Fibroblast of skin of right quadriceps (primary cell): ENCODE measurements at places on chromosomes 3 and 15.
A peak's percentile ranks its signal among the peaks of the same experiment; 100 is the strongest.

- DNase-seq, result peak; percentile 73
Measured at GRCh38 chr15:69830876-69831275, 266.8 kb downstream of the TLE3 start.

- peak; percentile 49 for DNase-seq
Measured at GRCh38 chr3:115792206-115792955, 169.1 kb downstream of the GAP43 start.

GRCh38 chr3:195073866-195074860 lies 196.8 kb downstream of the XXYLT1 start:
- no peak for DNase-seq

- no peak for DNase-seq
Measured at GRCh38 chr15:100596792-100597191, 5.2 kb downstream of the LINS1 start.

GRCh38 chr3:7546253-7546652 lies 685.3 kb downstream of the GRM7 start:
- no peak for DNase-seq

- no peak for DNase-seq
Measured at GRCh38 chr3:188287762-188288505, 134.0 kb downstream of the LPP start.

- no peak for DNase-seq
Measured at GRCh38 chr15:98843844-98844243, 163.7 kb downstream of the PGPEP1L start.

DNA sequence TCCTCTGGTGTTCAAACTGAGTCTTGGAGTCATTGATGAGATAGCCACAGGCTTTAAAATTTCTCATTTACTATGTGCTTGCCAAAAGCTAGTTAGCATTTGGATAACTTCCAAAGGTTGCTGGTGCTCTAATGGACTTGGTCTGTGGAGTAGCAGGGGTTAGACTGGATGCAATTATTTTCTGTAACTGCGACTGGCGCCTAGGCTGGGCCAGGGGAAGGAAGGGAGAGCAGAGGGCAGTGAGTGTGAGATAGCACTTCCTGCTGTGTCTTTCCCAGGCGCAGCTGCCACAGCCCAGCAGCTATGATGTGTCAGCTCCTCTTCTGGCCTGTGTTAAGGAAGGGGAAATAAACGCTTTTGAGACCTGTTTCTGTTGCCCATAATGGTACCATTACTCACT lies 98.6 kb downstream of the MYRIP start:
- DNase-seq, result peak; percentile 2

- DNase-seq, result no peak
Measured at GRCh38 chr15:73600413-73601335, 32.5 kb downstream of the NPTN start.

- DNase-seq, result no peak
Measured at GRCh38 chr3:195047536-195047935, 223.4 kb downstream of the XXYLT1 start.

DNA sequence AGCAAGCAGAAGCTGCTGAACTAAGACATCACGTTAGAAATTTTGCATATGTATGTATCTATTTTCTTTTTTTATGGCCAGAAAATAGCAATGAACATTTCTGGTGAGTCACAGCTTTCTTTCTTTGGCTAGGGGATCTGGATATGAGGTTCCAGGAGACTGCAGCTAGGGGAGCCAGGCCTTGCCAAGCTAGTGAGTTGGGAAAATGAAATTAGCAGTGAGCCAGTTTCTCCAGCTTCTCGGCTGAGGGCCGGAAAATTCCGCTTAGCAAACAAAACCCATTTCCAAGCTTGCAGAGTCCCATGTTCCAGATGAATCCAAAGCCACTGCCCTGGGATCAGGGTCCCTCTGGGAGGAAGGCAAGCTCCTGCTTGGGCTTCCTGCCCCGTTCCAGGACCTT lies 137.6 kb downstream of the SRGAP3 start:
- DNase-seq, result peak; percentile 30

- DNase-seq, result peak; percentile 4
Measured at GRCh38 chr3:133376810-133377209, 23.0 kb upstream of the BFSP2 start.

GRCh38 chr3:140429791-140430190 lies 248.1 kb upstream of the TRIM42 start:
- no peak for DNase-seq

DNA sequence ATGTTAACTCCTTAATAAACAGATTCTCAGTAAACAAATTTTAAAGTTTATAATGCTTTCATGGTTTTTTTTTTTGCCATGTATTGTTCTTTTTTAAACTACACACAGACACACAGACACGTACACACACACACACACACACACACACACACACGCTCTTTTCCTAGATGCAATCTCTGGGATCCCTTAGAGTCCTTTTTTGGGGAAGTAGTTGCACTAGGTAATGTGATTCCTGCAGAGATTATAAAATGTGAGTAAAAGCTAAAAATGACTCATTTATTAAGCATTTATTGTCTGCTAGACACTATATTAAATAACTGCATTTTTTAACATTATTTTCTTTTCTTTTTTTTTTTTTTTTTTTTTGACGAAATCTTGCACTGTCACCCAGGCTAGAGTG lies 19.9 kb downstream of the NDUFB5 start:
- DNase-seq, result peak; percentile 75

GRCh38 chr3:122918576-122919290 lies 108.8 kb downstream of the SEMA5B start:
- DNase-seq, result peak; percentile 8

DNA sequence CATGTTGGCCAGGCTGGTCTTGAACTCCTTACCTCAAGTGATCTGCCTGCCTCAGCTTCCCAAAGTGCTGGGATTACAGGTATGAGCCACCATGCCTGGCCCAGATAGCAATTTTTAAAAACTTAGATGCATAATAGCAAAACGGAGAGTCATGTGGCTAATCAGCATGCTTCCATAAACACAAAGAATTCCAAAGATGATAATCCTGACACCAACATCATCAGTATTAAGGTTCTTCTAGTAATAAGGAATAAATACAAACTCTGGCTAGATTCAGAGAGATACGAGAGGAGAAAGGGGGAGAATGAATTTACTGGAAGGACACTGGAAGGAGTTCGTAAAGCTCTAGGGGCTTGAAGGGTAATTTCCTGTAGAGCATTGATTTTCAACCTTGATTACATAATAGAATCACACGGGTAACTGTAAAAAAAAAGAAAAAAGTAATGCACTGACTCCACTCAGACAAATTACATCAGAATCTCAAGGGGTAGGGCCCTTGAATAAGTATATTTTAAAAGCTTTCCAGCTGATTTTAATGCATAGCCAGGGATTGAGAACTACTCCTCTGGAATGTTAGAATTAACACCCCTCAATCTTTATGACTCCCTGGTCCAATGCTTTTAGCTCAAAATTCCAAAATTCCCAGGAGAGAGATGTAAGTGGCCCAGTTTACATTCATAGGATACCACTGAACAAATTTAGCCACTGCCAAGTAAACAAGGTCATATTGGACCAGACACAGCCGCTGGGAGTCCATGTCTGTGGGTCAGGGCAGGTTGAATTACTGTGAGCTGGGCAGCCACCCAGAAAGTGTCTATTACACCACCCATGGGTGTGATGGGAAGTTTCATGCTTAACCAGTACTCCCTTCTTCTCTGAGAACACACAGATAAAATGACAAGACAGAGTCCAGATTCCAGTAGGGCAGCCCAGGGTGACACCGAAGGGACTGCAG lies 243.9 kb downstream of the TBL1XR1 start:
- DNase-seq, result peak; percentile 84

GRCh38 chr15:83733691-83734090 lies 79.8 kb downstream of the ADAMTSL3 start:
- no peak for DNase-seq

DNA sequence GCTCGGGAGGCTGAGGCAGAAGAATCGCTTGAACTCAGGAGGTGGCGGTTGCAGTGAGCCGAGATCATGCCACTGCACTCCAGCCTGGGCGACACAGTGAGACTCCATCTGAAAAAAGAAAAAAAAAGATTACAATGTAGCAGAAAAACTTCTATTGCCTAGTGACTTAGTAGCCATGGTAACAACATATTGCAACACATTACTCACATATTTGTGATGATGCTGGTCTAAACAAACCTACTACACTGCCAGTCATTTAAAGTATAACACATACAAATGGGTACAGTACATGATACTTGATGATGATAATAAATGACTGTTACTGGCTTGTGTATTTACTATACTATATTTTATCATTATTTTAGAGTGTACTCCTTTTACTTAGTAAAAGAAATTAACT lies 125.6 kb downstream of the PLOD2 start:
- DNase-seq, result peak; percentile 42

- DNase-seq, result no peak
Measured at GRCh38 chr3:57065588-57065987, 5.1 kb downstream of the SPATA12 start.

GRCh38 chr3:128277378-128278069 lies 124.2 kb downstream of the EEFSEC start:
- DNase-seq, result no peak

GRCh38 chr3:37993820-37994638 lies 3.4 kb downstream of the VILL start:
- peak; percentile 73 for DNase-seq

DNA sequence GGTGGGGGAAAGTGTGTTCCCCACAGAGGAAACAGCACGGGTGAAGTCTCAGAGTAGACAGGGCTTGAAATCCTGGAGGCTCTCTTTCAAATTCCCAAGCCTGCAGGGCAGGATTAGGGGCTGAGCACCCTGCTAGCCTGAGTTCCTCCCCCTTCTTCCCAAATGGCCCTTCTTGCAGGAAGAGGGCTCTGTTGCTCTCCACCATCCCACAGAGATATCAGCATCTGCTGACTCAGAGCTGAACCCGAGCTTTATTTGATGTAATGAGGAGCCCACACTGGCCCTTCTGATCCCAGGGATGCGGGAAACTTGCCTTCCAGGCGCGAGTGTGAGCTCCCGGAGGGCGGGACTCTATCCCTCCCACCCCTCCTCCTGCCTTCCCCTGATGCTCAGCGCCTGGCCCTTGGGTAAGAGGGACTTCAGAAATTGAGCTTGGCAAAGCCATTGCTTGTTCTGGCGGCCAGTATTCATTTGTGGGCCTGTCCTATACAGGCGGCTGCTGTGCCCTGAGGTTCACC lies 1.4 kb upstream of the STRA6 start:
- DNase-seq, result peak; percentile 85

DNA sequence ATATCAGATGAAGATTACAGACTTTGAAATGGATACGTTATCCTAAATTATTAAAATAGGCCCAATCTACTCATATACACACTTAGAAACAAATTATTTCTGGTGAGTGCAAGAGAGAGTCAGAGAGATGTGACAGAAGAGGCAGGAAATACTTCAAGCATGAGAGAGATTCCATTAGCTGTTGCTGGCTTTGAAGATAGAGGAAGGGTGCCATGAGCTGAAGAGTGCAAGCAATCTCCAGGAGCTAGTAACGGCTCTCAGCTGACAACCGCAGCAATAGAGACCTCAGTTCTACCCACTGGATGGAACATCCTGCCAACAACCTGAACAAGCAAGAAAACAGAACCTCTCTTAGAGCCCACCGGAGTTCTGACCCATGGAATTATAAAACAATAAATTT lies 270.7 kb upstream of the SLITRK3 start:
- peak; percentile 55 for DNase-seq

DNA sequence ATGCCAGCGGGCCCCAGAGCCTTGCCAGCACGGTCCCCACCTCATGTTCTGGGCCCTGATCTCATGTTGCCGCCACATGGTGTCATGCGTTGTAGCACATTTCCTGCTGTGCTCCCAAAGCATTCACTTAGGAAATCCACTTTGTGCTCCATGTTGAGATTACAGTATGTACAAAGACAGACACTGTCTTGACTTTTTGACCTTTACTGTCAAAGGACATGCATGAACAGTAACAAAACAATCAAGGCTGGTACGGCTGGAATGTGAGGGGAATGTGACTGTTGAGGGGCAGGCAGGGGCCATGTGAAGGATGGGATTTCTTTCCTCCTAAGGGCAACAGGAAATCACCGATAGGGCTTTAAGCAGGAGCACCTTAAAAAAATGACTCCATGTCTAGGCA lies 53.3 kb upstream of the RPL32 start:
- DNase-seq, result peak; percentile 15

GRCh38 chr15:60912984-60913697 lies 316.0 kb downstream of the RORA start:
- DNase-seq, result no peak

GRCh38 chr3:94525043-94525442 lies 462.2 kb downstream of the NSUN3 start:
- peak; percentile 2 for DNase-seq

DNA sequence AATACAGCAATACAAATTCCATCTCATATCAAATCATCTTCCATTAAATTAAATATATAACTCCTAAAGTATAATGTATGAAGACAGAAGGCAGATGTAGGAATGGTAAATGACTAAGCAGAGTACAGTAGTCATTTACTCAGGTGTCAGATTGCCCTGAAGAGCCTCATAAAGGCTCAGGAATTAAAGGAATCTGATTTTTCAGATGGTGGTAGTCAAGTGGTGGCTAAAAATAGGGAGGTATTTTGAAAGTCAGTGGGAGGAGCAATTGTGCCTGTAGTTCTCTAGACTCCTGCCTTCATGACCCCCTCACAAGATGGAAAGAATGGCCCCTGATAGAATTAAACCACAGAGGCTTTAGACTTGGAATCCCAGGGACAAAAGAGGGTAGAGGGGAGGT lies 142.7 kb upstream of the SYNPR start:
- peak; percentile 74 for DNase-seq

GRCh38 chr15:94177112-94177511 lies 54.2 kb upstream of the MCTP2 start:
- DNase-seq, result peak; percentile 50

DNA sequence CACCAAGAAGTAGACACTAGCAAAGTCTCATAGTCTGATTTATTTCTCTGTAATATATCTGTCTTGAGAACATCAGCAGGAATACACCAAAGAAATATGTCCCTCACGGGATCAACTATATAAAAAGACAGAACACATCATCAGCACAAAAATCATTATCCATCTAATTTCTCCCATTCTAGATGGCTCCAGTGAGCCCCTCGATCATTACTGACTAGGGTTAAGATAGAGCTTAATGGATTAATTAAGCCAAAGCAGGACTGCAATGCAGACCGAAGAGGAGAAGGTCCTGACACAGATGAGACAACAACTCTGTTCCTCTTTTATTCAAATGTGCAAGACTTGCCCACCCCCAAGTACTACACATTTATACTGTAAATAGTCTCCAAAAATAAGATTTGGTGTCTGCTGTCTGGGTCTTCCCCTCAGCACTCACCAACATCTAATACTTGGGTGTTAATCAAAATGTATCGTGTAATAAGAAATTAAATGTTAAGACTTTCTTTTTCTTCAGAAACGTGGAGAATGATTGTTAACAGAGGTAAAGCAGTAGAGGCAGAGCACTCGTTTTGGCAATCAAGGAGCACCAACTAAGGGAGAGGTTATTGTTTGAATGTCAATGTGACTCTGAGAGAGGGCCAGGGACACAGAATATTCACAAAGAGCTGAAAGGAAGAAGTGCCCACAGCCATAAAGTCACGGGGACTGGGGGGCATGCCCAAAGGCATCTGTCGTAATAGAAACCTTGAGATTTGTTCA lies 133.6 kb downstream of the TIGIT start:
- DNase-seq, result no peak

- DNase-seq, result no peak
Measured at GRCh38 chr15:61044723-61045122, 184.4 kb downstream of the RORA start.
